Glomerular endothelial cell (primary cell): ENCODE measurements at places on chromosomes 1 and 21.

DNA sequence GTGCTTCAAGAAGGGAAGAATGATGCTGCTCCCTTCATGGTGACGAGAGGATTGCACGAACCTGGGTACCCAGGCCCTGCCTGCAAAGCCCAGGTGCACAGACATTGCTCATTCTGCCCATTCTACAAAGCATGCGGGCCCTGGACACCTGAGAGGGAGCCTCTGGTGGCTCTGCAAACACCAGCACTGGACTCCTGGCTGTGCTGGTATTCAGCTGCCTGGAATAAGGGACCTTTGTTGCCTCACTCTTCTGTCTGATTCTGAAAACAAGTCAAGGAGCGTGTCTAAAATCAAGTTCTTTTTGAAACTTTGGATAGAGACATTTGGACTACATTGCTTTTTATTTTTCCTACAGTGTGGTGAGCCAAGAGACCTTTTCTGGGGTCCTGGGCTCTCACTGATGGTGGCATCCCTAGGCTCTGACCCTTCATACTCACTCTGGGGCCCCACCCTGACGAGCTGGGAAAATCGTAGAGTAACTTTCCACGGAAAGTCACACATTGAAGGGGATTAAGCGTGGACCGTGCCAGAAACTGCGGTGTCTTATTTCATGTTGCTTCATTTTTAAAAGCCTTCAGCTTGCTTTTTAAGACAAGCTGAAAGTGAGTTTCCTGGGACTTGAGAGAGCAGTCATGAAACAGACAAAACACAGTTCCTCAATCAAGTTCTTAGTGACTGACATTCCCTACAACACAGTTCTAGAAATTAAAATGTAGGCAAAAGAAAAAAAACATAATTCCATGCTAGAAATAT, 24.0 kb downstream of the ABCA4 start:
- DNase-seq, result no peak

GRCh38 chr21:45651921-45652320, 8.4 kb downstream of the PCBP3 start:
- no peak for DNase-seq

DNA sequence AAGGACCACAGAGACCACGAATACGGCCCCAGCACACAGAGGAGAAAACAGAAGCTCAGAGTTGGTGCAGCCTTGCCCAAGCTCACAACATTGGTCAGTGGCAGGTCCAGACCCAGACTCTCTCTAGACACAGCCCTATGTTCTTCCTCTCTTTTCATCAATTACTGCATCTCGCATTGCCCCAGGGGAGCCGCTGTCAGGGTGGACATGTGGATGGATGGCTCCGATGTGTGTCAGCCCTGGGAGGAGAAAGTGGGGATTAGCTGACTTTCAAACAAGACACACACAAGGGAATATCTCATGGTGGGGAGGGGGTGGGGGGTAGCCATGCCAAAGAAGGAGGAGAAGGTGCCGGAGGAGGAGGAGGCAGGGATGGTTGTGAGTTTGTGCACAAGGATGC, 556.8 kb downstream of the NPHP4 start:
- no peak for DNase-seq

- DNase-seq, result no peak
Measured at GRCh38 chr1:199173356-199173755, 534.5 kb downstream of the PTPRC start.

- DNase-seq, result no peak
Measured at GRCh38 chr1:248790456-248790855, 34.9 kb upstream of the LYPD8 start.

- DNase-seq, result peak; percentile 47
Measured at GRCh38 chr1:48109390-48110013, 112.3 kb upstream of the TRABD2B start.

GRCh38 chr1:153312570-153313186, at the start of gene PGLYRP3:
TSS of gene PGLYRP3 (minus strand) at chr1:153312952. CDS start at chr1:153310665, 2,287 bp downstream.
- no peak for DNase-seq

GRCh38 chr1:27668808-27669723, 2.9 kb downstream of the IFI6 start:
- DNase-seq, result no peak

DNA sequence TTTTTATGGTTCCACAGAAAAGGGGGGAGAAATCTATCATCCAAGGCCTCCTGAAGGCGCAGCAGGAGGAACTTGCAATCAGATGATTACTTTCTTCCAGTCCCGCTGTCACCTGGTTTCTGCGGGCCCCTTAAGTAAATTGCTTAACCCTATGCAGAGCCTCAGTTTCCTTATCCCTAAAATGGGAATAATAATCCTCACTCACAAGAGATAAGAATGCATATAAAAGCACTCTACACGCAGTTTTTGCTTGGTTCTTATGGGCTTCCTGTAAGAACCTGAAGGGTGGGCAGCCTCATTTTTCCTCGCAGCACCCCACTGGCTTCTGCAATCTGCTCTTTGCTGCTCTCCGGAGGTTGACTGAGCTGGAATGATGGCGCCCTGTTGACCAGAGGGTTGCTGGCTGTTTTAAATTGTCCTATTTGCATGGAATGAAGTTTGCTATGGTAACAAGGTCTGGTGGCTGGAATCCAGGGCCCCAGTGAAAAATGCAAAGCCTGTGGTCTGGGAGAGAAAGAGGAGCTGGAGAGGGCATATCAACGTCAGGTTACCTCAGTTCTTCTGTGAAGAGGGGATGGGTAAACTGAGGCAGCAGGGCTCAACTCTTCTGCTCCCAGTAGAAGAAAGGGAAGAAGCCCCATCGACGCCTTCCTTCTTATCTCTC, 1.0 kb upstream of the KAZN start:
- DNase-seq, result no peak

- DNase-seq, result no peak
Measured at GRCh38 chr1:55326496-55327243, 111.5 kb upstream of the USP24 start.
